ENCODE measurements at places on chromosomes 7 and 10.
A peak's percentile ranks its signal among the peaks of the same experiment; 100 is the strongest.

- peak; percentile 42 for DNase-seq
Measured at GRCh38 chr7:30923774-30924413, 12.2 kb downstream of the AQP1 start.

- no peak for DNase-seq
Measured at GRCh38 chr10:67050415-67050814, 124.6 kb downstream of the LRRTM3 start.

GRCh38 chr10:102227050-102227449 lies 951 bp downstream of the ELOVL3 start:
- no peak for DNase-seq

- peak; percentile 88 for DNase-seq
Measured at GRCh38 chr10:6920072-6921019, 340.3 kb upstream of the PRKCQ start.

DNA sequence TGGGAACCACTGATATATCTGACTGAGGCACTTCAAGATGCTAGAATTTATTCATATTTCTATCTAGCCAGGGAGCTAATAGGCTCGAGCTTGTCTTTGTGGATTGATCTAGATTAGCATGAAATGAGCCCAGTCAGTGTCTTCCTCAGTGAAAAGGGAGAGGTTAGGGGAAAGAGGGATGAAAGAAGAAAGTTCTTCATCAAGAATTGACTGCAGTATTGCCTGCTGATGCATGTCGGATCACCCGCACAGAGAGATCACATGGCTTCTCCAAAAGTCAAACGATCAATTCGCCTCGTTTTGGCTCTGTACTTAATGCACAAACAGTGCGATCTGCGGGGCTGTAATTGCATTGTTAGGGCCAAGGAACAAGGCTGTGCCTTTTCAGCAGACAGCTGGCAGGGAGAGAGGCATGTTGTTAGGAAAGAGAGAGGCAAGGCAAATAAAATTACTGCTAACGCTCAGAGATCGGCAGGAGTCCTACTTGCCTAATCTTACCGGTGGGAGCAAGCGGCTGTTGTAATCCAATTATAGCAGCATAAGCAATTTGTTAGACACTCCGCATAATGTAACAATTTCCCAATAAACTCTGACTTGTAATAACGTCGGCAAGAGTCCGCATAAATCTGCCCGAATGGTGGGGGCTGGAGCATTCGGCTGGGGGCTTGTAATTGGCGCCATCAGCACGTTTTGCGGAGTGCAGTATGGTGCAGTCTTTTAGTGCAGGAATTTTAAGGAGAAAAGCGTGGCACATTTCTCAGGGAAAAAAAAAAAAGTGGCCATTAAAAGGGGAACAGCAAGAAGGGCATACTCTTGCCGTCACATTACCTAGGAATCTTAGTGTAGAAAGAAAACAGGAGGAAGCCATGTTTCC lies 102.1 kb downstream of the POLL start:
- no peak for DNase-seq

- DNase-seq = no peak
Measured at GRCh38 chr10:4212111-4212630, 427.2 kb upstream of the KLF6 start.

DNA sequence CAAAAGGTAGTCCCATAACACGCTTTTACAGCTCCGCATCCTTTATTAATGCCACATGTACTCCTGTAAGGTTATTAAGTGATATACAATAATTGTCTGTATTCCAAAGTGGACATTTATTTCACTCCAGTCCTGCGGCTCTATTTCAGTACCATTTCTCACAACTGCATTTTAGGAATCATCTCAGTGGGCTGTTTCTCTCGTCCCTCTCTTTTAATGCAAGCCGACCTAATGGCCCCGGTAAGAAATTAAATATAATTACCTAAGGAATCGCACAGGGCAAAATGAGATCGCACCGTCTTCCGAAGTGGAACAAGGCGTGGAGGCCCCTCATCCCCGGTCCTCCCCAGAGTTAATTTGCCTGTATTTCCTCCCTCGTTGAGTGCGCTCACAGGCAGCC lies 216.5 kb downstream of the RAB11FIP2 start:
- DNase-seq = no peak
